Effector memory CD4-positive, alpha-beta T cell (primary cell): ENCODE measurements at places on chromosomes 7 and 10.

DNA sequence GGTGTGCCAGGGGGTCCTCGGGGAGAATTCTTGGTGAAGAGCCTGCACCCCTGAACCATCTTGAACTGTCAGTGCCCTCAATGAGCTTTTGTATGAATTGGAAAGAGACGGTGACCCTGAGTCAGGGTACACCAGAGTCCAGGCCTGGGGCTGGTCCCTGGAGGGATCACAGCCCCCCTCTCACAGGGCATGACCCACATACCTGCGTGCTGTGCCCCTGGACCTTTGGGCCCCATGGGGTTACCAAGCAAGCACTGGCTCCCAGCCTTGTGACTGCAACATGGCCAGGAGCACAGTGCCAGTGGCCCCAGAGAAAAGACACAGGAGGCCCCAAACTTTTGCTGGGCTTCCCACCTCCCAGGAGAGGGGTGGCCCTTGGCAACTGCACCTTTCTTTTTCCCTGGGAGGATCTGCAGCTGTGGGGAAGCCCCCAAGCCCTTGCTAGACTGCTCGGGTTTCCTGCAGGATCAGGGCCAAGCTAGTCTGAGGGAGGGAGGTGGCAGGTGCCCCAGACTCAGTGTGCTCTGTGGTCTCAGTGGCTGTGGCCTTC, 153.5 kb downstream of the ZNF248 start:
- DNase-seq = no peak

- DNase-seq = no peak
These were observed 22.6 kb downstream of the CSGALNACT2 start for GRCh38 chr10:43160921-43161255.

DNA sequence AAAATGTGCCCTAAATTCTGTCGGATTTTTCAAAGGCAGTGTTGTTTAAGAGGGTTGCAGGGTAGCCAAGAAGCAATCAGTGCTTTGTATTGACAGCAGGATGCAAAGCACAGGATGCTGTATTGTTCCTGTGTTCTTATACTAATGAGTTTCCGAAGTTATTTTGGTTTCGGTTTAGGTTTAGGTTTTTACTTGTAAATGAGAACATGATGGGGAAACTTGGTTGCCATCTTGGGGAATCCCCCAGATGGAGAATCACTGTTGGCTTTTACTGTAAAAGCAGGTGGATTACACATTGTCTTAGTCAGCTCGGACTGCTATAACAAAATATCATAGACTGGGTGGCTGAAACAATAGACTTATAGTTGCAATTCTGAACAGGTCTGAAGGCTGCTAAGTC, 72.1 kb downstream of the INHBA start:
- no peak for DNase-seq

DNA sequence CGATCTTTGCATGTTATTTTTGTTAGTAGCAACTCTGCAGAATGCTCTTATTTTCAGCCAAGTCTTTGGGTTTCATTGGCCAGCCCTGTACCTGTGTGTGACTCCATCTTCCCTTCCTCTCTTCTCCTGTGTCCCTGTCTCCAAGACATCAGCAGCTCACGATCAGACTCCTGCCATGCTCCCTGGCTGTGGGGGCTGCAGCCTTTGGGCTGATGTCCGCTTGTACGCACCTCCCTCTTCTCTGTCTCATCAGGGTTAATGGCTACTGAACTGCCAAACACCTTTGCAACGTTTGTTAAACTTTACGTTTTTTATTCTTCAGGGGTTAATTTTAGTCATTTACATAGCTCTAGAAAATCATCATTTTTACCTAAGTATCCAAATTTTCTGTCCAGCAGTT, 103.5 kb upstream of the RET start:
- no peak for DNase-seq

GRCh38 chr10:112934193-112934592, 15.9 kb upstream of the TCF7L2 start:
- DNase-seq = no peak

- DNase-seq = no peak
These were observed 4.0 kb upstream of the SLC29A4 start for GRCh38 chr7:5278766-5279165.

DNA sequence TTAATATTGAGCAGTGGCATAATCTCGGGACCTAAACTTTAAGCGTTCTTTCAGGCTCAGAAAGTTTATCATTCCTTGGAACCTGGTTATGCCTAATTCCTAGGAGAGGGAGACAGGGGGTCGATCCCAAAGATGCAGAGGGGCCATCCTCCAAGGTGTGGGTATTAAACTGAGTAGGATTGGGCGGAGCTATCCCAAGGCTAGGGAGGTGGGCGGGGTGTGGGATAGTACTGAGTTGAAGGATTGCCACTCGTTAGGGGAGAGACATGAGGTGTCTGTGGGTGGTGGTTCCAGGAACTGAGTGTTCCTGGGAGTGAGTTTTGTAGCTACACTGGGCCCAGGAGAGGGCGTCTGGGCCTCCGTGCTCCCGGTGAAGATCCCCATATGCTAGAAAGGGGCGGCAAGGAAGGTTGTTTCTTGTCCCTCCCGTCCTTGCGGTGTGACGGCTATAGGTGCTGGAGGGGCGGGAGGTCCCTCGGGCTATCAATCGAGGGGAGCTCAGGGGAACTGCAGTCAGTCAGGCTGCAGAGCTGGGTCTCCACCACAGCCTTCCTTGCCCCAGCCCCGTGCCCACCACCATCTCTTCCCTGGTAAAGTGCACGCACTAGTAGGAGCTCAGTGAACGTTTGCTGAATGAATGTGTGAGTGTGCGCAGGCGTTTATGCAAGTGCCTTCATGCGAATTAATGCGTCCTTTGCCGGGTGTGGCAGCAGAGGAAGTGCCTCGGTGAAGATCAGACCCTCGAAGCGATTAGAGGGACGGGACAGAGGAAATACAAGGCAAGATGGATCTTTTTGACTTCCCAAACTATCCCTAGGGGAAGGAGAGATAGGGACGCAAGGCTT, 3.0 kb upstream of the HMX2 start:
- DNase-seq = no peak

DNA sequence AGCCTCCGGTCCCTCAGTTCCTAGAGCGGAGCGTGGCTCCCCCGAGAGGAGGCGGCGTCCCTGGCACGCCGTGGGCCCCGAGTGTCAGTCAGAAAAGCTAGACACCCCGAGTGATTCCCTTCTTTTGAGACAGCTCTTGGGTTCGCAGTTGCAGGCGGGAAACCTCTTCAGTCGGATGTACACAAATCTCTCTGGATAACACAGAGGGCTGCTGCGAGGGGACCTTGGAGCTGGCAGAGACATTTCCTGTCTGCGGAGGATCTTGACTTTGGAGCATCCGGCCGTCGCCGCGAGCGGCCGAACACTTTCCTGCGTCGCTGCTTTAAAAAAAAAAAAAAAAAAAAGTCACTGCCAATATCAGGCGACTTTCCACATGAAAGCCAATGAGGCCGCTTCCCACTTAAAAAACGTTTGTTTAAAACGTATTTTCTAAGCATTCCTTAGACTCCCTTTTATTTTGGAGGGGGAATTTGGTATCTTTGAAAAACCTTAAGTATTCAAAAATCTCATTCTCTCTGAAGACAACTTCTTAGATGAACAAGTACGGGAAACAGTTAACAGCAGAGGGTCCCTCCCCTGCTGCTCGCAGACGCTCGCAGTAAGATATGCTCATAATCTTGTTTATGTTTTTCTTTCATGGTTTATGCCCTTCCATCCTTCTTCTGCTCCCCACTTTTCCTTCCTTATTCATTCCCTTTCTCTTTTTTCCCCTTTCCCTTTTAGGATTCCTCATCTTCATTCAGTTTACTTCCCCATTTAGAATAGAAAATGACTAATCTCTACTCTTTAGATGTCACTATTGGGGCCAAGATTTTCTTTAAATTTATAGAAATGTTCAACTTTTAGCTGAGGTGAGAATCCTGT, 10.0 kb downstream of the HHEX start:
- DNase-seq = no peak

DNA sequence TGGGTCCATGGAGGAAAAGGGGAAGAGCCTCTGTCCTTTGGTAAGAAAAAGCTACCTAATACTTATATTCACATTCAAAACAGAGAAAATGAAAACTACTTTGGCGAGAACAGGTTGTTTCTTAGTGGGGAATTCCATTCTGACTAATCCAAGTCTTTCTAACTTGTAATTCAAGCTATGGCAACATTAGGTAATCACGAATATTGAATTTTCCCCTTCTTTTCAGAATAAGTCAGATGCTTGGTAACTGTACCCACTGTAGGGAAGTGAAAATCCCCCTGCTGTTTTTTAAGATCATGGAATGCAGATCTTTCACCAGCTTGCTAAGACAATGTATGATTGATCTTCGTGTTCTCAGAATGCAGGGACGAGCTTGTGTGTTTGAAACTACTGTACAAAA, 384.4 kb downstream of the TCERG1L start:
- DNase-seq = no peak

- DNase-seq = no peak
These were observed 1092.8 kb downstream of the SORCS3 start for GRCh38 chr10:105733924-105734323.

DNA sequence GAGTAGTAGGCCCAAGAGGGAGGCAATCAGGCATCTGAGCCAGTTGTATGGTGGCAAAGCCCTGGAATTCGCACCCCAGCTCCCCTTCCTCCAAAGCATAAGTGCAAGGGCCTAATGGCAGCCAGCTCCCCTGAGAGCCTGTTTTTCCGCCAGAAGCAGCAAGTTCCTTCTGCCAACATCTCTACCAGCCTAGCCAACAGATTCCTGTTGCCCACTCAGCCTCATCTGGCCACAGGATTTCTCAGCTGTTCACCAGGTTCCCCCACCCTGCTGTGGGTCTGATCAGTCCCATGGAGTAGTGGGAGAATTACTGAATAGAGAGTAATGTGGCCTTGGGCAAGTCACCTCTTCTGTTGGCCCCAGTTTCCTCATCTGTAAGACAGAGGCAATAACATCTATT, 186.2 kb upstream of the PDE1C start:
- no peak for DNase-seq

DNA sequence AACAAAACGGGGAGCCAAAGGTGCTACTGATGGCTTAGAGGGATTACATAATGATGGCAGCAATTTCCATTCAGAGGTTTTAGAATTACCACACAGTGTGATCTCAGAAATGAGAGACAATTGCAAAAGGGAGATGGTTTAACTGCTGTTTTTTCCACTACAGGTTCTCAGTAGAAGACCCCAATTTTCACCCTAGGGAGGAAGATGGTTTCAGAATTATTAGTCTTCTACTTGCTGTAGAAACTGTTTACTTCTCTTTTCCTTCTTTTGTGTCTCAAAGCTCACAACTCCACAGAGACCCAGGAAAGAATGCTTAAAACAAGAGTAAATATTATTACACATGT, 226.5 kb downstream of the INHBA start:
- no peak for DNase-seq

DNA sequence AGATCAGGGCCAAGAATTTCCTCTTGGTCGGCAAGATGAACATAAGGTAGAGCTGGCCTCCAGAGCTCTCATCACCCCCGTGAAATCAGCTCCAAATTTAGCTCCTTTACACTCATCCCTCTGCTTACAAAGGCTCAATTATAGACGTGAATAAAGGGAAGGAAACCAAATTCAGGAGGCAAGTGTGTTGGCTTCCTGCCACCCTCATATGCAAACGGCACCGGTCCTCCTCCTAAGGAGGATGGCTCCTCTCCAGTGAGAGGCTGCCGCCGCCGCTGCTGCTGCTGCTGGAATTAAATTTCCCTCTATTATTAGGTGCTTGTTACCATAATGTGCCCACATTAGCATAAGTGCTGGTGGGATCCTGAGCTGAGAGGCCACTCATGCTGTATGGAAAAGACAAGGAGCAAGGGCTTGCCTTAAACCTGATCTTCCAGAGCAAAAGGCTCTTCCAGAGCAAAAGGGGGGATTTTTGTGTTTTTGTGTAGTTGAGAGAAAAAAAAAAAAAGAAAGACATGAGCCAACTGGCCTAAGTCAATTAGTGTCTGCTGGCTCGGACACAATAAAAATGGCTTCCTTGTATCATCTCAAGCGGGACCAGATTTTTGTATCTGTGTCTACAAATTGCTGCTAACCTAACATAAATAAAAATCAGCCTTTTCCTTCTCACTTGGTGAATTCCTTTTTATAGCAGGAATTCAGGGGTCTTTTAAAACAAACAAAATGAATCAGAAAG, 68.4 kb downstream of the CDHR3 start:
- DNase-seq = no peak

DNA sequence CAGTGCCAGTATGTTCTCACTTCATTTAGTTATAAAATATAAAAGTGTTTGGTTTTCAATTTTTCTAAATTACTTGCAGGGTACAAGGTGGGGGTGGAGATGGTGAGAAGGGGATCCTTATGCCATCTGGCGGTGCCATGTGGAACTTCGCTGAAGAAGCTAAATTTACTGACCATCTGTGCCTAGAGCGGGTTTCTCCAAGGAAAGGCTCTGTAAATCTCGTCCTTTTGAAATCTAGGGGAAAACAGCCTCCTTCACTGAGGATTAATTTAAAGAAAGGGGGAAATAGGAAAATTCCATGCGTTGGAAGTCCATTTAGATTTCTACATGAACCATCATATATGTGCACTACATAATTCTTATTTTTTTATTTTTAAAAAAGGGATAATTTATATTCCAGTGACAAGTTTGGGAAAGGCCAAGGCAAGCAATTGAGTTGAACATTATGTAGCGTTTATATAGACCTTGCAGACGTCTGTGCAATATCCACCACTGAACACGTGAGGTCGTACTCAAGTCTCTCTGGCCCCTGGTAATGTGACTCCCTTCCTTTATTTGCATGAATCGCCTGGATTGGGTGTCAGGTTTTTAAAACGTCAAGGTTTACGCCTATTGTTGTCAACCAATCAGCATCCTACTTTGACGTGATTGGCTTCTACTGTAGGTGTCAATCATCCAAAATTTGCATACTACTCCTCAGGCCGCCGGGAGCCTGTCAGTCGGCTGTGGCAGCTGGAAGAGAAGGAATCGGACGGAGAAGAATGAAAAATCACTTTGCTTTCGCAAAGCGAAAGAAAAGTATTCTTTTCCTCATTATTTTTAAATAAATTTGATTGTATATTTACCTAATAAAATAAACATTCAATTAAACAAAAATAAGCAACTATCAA, 297.1 kb upstream of the NFE2L3 start:
- DNase-seq = no peak

DNA sequence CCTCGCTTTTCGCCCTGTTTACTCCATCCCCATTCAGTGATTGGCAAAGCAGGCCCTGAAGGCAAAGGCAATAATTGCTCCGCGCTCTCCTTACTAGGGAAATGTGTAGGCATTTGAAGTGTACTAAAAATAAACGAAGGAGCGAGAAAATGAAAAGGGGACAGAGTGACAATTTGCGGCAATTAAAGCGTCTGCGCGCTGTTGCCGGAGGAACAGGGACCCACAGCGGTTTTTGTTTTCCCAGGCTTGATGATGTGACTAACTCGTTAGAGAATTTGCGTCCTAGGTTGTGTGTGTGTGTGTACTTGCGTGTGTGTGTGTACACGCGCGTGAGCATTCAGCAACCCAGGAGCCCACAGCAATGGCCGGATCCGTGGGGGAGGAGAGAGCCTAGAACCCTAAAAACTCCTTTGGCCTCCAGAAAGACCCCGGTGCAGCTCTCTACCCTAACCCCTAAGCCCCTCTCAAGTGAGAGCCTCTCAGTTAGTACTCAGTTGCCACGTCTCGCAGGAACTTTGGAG, 7.8 kb upstream of the DLX6 start:
- no peak for DNase-seq

- no peak for DNase-seq
These were observed 99.8 kb downstream of the KCNMA1 start for GRCh38 chr10:77537720-77538373.
